SJSA1 (cell line): ENCODE measurements at places on chromosomes 4 and X.

DNA sequence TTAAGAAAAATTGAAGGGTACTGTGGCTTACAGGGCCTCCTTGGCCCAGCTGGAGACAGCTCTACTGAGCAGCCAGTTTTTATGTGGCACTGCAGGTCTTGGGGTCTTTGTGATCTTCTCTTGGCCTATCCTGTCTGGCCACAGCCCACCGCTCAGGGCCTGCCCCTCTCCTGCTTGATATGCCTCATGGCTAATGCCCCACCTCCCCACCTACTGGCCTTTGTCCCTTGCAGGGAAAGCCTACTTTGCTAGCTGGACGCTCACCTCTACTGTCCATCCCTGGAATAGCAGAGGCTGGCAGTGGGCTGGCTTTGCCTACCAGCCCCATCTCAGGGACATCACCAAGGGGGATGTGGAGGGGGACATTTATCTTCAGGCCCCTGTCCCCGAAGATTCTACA, 134.1 kb downstream of the PJA1 start:
- no peak for DNase-seq

DNA sequence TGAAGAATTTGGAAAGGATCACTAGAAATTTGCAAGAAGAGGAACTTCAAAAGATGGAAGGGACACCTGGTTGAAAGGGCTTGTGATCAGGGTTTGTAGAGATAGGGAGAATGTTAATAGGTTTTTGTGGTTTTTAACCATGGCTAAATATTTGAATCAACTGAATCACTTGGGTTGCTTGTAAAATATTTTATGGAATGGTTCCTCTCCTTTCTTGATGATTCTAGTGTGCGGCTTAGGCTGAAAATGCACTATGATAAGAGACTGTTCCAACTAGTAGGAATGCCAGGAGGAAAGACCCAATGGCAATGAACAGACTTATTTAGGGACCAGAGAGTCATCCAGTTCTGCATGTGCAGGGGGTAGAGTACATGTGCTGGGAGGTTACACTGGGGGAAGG, 408.2 kb downstream of the ARHGAP24 start:
- no peak for DNase-seq

DNA sequence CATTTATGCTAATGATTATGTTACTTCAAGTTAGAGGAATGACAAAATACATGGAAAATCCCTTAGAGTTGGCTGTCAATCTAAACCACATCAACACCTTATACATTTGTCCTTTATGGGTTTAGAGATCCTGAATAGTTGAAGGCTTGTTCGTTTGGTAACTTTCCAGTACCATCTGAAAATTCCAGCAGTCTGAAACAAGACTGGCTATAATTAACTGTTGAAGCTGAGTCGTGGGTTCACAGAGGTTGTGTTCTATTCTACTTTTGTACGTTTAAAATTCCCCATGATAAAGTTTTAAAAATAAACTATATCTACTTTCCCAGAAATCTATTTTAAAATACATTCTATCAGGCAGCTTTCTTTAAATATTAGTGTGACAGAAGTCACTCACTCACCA, 73.0 kb downstream of the USP46 start:
- no peak for DNase-seq

DNA sequence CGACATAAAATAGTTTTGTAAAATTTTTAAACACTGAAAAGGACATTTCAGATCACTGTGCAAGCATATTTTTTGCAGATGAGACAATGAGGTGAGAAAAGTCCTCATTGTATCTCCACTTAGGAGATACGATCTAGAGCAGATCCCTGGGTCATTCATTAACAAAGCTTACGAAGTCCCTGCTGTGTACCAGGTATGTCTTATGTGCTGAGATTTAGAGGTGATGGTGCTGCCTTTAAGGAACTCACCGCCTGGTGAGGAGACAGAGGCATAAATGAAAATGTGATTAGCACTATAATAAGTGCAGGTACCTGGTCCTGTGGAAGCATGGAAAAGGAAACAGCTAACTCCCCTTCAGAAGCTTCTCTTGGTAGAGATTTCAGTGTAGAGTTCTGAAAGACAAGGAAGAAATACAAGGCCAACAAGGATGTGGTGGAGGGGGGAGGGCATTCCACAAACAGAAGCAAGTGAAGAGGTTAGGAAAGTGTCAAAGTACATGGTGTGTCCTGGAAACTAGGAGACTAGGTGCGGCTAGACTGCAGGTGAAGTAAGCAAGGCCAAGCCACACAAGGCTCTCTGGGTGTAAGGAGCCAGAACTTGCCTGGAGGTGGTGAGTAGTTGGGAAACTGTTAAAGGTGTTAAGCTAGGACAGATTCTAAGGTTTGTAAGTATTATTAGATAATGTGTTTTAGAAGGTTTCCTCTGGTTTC, 1.5 kb upstream of the NDNF start:
- DNase-seq: no peak

GRCh38 chr4:94913316-94913715, 155.6 kb downstream of the BMPR1B start:
- DNase-seq: no peak

GRCh38 chr4:155072417-155072816, 136.0 kb upstream of the NPY2R start:
- DNase-seq: no peak

GRCh38 chr4:109171070-109171469, 131.4 kb downstream of the COL25A1 start:
- no peak for DNase-seq

DNA sequence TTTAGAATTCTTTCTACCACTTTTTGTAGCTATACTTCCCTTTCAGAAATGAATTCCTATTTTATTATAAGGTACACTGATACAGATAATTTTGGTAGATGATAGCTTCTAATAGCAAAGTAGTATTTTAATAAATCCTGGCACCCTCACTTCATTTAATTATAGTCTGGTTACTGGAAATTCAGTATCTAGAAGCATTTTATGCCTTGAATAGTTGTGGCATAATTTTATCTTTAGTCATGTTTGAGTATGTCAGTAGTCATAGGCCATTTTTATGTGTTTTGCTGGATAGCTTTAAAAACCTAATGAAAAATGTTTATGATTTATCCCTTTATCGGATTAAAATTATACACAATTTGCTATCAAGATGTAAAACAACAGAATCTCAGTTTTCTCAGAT, 92.3 kb downstream of the DIAPH2 start:
- DNase-seq: no peak

DNA sequence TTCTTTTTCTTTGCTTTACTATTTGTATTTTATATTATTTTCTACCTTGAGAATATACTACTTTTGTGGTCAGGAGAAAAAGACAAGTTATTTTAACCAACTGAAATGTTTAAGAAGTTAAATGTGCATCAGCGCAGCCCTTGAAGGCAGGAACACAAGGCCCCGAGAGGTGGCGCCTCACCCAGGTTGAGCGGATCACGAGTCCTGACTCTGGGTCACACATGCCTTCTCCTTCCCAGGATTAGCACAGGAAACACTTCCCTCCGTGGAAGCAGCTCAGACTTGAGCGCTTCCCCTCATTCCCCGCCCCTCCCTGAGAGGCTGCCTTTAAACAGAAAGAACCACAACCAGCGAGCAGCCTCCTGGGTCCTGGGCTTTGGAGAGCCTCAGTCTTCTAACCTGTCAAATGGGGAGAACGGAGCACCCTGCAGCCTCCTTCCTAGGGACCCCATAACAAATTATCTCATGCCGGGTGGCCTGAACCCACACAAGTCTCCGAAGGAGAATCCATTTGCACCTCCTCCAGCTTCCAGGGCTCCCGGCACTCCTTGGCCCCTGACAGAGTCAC, 217.6 kb downstream of the AFAP1 start:
- DNase-seq: no peak

- DNase-seq: no peak
These were observed 20.1 kb downstream of the NOCT start for GRCh38 chr4:139035650-139036049.

- no peak for DNase-seq
These were observed 38.1 kb downstream of the EIF4E start for GRCh38 chr4:98890702-98891455.

DNA sequence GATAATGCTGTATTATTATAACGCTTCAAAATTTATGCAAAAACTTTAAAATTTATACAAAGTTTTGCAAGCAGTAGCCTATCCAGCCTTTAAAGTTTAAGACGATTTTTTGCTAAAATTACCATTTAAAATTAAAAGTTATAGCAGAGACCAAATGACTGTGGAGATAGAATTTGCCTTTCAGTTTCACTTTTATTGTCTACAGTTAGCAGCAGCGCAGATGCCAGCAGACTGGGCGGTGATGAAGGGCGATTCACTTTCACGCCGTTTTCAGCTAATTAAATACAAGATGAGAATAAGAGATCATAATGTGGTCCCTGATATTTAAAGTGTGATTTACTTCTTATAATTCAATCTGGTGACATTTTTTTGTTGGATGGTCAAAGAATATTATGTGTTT, 1381.5 kb upstream of the ADGRL3 start:
- DNase-seq: peak; percentile 10

- DNase-seq: peak; percentile 7
These were observed 36.4 kb upstream of the HPRT1 start for GRCh38 chrX:134423606-134424005.

GRCh38 chrX:120269373-120270035, 18.9 kb downstream of the ZBTB33 start:
- DNase-seq: no peak

DNA sequence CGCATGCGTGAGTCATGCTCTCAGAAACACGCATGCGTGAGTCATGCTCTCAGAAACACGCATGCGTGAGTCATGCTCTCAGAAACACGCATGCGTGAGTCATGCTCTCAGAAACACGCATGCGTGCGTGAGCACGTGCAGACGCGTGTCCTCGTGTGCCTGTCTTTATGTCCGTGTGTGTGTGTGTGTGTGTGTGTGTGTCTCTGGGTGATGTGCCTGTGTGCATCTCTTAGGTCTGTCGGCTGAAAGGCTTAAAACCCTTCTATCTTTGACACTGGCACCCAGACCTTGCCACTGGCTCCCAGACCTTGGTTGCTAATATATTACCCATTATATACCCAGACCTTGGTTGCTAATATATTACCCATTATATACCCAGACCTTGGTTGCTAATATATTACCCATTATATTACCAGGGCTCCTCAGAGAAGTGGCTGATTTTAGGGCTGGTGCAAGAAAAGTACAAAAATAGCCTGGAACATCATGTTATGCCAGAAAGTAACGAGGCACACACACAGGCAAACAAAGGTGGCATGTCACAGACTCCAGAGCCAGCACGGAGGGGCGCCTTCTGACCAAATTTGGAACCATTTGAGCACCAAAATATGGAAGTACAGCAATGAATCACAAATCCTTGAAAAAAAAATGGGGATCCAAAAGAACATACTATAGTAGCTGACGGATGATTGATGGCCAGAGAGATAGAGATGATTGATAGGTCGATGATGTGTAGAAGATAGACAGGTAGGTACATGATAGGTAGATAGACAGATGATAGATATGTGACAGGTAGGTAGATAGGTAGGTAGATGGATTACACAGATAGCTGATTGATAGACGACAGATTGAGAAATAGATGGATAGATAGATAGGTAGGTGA, 19.2 kb upstream of the ADRA2C start:
- no peak for DNase-seq

DNA sequence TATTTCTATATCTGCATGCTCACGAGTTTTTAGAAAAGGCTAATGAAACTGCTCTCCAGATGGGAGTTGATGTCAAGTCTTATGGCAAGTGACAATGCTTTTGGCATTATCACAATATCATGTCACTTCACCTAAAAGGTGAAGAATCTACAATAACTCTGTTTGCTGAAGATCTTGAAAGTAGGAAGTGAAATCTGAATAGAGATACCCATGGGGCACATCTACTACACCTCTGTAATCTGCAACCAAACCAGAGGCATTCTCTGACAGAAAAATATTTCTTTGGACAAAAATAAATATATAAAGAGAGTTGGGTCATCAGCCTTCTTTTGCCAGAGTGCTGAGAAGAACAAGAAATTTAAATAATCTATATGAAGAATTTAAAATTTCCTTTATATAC, 3.9 kb upstream of the VAMP7 start:
- DNase-seq: no peak

DNA sequence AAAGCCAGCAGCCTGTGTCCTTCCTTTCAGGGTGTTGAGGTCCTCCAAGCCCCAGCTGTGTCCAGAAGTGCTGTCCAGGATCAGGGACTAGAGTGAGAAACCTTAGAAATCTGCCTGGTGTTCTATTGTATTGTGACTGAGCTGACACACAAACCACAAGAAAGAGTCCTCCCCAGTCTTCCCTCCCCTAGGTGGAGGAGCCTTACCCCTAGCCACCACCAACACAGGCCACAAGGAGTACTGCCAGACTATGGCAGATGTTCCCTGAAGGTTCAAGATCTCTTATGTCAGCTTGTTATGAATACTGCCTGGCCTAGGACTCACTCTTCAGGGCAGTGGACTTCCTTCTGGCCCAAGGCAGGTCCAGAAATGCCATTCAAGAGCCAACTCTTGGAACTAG, 514.1 kb upstream of the PITX2 start:
- DNase-seq: no peak

GRCh38 chr4:124783847-124784246, 71.3 kb upstream of the ANKRD50 start:
- DNase-seq: no peak

DNA sequence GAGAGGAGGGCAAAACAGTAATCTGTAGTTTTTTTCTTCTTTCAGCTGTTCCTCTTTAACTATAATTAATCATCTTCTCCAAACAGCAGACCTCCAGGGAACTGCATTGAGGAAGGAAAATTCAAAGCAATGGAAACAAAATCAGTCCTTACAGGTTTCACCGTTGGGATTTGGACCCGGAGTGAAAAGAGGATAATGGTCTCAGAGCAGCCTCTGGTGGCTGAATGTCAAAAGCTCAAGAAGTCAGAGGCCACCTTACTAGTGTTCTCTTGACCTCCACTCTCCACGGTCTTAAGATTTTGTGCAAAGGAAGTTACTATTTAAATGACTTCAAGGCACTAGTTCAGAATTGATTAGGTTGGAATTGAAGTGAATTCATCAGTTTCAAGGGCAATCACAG, 16.0 kb upstream of the MID1 start:
- DNase-seq: peak; percentile 39

DNA sequence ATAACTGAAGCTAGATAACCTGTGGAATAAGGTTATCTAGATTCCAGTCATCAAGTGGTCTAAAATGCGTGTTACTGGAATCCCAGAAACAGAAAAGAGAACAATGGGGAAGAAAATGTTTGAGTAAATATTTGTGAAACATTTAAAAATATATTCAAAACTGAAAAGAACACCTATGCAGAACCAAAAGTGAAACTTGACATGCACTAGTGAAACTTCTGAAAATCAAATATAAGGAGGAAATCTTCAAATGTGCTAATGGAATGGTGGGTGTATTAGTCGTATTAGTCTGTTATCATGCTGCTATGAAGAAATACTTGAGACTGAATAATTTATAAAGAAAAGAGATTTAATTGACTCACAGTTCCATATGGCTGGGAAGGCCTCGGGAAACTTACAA, 512.4 kb upstream of the KLHL4 start:
- no peak for DNase-seq

GRCh38 chrX:72255445-72255844, 16.6 kb upstream of the ERCC6L start:
- no peak for DNase-seq

GRCh38 chr4:35867057-35867456, 377.3 kb downstream of the ARAP2 start:
- DNase-seq: no peak
